ENCODE measurements at places on chromosomes 4 and X.

- peak; percentile 39 for DNase-seq
These were observed 8.7 kb upstream of the SLC25A4 start for GRCh38 chr4:185134307-185134869.

DNA sequence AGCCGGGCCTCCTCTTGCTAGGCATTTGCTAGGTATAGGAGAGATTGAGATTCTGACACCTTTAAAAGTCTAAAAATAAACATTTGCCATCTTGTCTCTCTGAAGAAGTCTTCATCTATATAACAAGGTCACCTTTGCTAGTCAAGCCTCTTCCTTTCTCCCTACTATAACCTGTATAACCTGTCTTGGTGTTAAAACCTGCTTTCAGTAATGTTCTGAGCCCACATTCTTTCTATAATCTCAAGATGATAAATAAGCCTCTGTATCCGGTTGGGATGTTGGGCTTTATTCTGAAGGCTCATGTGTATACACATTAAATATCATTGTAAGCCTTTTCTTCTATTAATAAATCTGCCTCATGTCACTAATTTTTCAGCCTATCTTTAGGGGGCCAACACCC is 10.2 kb downstream of the ASIC5 start:
- DNase-seq = no peak

- no peak for DNase-seq
These were observed 602.9 kb upstream of the HTR2C start for GRCh38 chrX:113980953-113981352.

- DNase-seq = no peak
These were observed 221.6 kb upstream of the FTHL17 start for GRCh38 chrX:31293409-31293808.

DNA sequence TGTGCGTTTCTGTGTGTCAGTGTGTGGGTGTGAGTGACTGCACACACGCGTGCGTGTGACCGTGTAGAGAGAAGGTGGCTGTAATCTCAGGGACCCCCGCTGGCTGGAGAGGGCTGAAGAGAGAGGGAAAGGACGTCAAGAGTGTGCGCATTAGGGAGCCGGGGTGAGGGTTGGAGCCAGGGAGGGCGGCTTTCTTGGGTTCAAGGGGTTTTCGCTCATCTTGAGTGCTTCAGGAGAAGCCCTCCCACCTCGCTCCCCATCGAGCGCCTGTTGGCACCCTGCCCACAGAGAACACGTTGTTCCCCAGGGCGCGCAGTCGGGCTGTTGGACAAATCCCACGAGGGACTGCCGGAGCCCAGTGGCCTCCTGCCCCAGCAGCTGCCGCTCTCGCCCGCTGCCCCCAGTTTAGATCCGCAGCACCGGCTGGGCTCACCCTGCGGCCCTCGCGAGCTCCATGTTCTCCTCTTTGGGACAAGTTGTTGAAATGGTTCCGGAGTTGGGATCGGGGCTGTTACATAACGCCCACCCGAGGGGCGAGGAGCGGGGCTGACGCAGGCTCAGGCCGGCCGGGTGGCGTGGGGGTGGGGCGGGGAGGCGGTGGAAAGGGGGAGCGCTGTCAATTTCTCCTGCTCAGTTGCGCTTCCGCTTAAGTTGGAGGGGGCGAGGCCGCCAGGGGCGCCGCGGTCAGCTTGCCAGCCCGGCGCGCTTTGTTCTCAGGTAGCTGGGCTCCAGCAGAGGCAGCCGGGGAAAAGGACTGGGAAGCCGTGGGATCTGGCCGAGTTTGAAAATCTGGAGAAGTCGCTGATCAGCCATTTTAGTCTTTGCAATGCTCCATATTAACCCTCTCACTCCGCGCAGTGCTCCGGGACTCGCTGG is 1.6 kb downstream of the GRIA2 start:
- peak; percentile 2 for DNase-seq

- peak; percentile 76 for DNase-seq
These were observed 231.3 kb downstream of the INPP4B start for GRCh38 chr4:142614621-142615323.

DNA sequence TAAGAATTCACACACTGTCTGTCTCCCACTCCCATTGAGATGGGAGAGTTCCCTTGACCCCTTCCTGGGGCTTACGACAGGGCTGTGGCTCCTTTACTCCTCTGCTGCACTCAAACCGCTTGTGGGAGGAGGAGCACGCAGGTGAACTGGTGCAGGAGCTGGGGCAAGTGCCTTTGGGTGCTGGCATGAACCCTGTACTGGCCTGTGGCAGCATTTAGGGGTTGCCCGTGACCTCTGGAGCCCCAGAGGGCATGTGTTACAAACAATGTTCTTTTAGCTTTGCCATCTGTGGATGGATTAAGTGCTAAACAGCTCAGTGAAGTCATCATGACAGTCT is 21.8 kb upstream of the FTHL17 start:
- no peak for DNase-seq

DNA sequence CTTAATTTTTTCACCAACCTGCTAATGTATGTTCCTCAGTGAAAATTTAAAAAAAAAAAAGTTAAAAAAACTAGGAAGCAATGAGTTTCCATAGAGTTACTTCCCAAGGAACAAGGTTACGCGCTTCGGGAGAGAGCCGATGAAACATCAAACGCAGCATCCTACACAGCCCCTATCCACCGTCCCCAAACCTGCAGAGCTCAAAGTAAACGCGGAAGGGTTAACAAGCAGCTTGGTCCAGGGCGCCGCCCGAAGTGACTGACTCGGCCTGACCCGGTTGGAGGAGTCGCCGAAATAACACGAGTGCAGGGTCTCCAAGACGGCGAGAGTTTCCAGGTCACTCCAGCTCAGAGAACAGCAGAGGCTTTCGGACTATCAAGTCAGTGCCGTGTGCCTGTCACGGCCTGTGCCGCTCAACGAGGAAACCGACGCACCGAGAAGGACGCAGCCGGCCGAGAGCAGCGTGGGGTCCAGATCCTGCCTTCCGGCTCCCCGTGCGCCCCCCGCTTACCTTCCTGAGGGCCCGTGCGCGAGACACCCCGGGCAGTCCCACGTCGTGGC is 512 bp downstream of the NOP14 start:
- peak; percentile 56 for DNase-seq

- DNase-seq = no peak
These were observed 230.7 kb downstream of the EVC2 start for GRCh38 chr4:5477613-5478012.

GRCh38 chr4:76010576-76010975 is 3.3 kb upstream of the CXCL9 start:
- no peak for DNase-seq

DNA sequence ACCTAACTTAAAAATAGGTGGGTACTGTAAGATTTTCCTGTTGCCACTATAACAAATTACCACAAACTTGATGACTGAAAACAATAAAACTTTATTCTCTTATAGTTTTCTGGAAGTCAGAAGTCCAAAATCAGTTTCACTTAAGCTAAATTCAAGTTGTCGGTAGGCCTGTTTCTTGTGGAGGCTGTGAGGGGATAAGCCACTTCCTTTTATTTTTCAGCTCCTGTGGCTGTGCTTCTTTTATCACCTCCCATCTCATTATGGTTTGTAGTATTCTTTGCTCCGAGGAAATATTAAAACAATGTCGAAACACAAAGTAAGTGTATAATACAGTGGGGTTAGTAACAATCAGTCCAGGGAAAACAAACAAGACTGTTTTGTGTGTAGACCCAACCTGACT is 610.5 kb upstream of the TECRL start:
- no peak for DNase-seq

- DNase-seq = no peak
These were observed 35.8 kb upstream of the TMEM164 start for GRCh38 chrX:109967156-109967555.

DNA sequence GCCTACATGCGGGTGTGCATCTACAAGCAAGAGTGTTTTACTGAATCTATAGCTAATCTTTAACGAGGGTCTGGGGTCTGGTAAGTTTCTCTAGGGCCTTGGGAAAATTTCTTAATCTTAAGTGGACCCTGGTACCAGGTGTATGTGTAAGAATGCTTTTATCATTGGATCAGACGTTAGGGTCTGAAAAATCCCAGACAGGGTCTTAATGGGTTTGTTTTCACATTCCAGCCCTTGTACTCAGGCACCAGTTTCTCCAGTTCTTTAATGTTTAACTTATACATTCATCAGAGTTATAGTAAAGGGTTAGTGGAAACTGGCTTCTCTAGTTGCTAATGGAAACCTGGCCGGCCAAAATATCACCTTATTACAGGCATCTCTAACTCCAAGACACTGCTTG is 11.6 kb downstream of the MAGEB16 start:
- DNase-seq = no peak

GRCh38 chrX:153767674-153768055 is 3.6 kb downstream of the PLXNB3 start:
- DNase-seq = no peak

DNA sequence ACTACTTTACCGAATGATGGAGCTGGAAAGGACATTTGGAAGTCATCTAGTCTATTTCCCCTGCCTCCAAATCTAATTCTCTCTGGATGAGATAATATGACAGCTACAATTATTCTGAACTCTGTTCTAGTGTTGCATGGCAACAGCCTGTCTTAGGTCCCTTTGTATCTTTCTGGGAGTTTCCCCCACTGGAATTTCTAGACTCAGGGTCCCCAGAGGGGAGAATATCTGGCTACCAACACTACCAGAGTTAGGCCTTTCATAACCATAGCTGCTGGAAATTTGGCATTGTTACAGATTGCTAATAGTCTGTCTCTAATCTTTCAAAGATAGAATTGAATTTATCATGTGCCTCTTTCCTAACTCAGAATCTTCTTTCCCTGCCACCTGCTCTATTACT is 4.5 kb downstream of the MSN start:
- no peak for DNase-seq

DNA sequence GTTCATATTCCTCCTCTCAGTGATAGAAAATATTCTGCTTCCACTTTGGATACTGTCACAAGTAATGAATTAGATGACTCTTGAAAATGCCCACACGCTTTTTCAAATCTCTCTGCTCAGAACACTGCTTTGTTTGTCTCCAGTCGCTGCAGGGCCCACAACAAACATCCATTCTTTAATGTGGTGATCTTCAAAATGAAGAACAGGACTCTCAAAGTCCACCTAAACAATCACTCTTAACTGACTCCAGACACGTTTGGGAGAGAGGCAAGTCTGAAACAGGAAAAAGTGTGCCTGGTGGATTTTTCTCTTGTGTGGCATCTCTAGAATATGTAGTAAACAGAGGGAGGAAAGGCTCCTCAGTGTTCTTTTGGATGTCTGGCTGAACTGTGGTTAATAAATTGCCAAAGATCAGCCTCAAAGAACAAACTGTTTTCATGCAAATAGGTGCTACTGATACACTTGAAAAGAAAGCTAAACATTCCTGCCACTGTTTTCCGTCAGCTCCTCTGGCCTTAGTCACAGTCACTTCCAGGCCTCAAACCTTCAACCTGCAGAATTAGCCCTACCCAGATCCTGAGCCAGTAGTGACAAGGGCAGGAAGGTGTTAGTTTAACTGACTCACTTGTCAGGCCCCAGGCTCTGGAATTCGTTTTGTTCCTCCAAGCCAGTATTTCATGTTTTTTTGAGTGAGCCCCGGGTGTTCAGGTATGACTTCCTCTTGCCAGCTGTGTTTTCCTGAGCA is 259.6 kb upstream of the GPC4 start:
- DNase-seq = no peak

GRCh38 chr4:127049526-127049925 is 583.2 kb upstream of the INTU start:
- no peak for DNase-seq

DNA sequence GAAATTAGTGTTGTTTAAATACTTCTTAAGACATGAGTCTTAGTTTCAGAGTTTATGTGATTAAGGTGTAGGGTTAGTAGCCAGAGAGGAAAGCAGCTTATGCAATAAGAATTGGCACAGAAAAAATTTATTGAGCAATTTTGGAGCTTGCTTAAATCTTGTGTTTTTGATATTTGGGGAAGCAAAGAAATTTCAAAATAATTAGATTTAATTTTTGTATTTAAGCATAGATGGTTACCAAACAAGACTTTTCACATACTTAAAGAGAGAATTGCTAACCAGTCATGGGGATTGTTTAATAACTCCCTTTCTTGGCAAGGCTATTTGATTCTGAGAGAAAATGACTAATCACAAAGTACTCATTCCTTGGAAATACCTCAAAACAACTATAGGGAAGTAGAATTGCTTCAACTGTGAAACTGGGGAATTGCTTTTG is 202.0 kb upstream of the GRID2 start:
- DNase-seq = no peak

DNA sequence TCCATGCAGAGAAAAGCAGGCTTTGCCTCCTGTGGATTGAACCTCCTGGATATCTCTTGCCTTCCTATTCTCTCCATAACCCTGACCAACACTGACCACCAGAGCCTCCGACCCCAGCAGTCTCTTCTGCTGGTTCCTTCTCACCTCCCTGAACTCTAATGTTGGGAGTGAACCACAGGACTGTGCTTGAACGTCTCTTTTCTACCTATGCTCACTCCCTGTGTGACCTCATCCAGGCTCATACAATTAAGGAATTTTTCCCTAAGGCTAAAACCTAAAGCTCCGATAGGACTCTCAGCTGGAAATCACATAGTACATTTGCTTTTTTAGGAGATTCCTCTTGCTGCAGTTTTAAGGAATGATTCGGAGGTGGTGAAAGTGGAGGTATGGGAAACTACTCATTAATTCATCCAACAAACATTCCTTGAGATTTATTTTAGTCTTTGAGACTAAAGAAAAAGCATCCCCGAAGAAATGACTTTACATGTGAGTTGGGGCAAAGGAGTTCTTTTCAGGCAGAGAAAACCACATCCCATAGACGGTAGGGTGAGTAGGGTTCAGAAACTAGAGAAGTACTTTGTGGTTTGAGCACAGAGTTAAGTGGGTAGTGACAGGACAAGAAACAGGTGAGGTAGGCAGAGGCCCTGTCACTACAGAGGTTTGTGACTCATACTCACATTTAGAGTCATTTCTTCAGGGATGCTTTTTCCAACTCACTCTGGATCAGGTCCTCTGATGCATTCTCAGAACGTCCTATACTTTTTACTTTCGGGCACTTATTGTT is 30.8 kb downstream of the NDNF start:
- no peak for DNase-seq

GRCh38 chr4:110306303-110306702 is 107.9 kb upstream of the ELOVL6 start:
- DNase-seq = no peak

DNA sequence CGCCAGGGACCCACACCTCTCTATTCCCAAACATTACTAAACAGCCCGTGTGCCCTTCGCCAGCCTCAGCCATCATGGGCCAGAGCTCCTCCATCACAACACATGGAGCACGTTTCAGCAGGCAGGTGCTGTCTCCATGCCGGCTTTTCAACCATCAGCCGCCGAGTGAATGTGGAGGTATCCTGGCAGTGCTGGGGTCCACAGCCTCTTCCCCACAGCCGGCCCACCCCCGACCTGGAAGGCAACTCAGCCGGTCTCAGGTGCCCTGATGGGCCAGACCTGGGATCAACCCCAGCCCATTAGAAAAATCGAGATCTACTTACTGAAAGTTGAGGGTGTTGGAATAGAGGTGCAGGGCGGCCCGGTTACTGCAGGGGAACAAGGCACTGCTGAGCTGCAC is 3.1 kb downstream of the NAA10 start:
- DNase-seq = no peak

- DNase-seq = no peak
These were observed 1411.1 kb upstream of the TENM3 start for GRCh38 chr4:180832073-180832472.
